ENCODE measurements at places on chromosomes 5 and 9.

DNA sequence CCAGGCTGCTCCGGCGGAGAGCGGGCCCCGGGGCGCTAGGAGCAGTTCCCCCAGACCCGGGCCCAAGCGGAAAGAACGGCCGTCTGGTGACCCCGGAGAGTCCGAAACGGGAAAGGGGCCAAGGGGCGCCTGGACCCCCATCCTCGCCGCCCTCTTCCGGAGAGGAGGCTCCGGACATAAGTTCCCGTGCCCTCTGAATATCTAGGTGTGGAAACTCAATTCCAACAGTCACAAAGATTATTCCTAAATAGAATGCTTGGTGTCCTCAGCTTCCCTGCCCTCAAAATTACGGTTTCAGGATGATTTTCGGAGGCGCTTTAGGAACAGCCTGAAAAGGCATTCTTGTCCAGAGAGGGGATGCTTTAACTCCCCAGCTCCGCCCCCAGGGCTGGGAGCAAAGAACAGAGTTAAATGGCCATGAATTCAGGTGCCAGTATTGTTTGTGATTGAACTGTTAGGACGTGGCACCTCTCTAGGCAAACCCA is 681 bp upstream of the LHFPL2 start:
- DNase-seq, result no peak

DNA sequence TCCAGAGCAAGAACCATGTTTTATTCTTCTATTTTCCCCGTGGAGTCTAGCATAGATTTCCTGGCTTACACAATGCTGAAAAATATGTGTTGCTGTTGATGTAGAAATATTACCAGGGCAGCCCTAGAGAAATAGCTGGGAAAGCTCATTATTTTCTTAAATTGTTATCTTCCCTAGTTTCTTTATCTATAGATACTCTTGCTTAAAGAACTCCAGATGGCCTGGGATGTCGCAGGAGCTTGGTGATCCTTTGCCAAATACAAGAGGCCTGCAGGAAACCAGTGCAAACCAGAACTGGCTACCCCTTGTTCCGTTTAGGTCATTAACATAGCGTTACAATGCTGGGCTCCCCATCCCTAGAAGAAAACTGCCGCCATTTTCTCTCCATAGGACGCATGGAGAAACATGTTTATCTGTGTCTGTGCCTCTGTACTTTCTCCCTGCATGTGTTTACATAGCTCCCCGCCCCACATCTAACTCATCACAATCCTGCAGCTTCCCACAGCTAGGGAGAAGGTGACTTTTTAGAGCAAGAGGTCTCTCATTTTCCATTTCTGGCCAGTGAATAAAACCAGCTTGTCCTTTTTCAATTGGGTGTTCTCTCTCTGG is 6.4 kb downstream of the PRLR start:
- DNase-seq, result no peak

GRCh38 chr9:84756731-84757130 is 87.2 kb downstream of the NTRK2 start:
- no peak for DNase-seq

- no peak for DNase-seq
These were observed 20.2 kb downstream of the TRIM7 start for GRCh38 chr5:181184845-181185216.

- no peak for DNase-seq
These were observed 37.4 kb downstream of the UNC5A start for GRCh38 chr5:176847726-176848290.

Data from NCI-H446 (cell line).